AG04449 (cell line): ENCODE measurements at places on chromosomes 1 and 21.

DNA sequence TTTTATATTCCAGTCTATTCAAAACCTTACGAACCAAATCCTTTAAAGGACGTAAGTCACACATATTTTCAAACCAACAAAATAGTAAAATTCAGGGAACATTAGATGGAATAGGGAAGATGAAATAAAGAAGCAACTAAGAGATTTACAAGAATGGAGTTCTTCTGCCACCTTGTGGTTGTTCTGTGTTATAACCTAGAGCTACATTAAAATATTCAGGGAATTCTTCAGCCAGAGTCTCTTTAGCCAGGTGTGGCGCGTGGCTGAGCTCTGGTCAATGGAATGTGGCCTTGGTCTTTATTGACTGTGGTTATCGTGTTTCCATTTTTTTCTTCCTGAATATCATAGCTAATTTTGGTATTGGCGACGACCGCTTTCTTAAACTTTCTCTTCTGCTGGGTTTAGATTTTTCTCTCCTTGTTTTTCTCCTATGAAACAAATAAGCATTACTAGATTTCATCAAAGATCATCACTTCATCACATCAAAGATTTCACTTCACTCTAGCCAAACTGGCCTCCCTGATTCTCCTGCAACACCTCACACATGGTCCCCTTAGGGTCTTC is 221.3 kb downstream of the MRPL39 start:
- DNase-seq: no peak

- no peak for DNase-seq
Measured at GRCh38 chr1:211783266-211783665, 47.3 kb downstream of the LPGAT1 start.

DNA sequence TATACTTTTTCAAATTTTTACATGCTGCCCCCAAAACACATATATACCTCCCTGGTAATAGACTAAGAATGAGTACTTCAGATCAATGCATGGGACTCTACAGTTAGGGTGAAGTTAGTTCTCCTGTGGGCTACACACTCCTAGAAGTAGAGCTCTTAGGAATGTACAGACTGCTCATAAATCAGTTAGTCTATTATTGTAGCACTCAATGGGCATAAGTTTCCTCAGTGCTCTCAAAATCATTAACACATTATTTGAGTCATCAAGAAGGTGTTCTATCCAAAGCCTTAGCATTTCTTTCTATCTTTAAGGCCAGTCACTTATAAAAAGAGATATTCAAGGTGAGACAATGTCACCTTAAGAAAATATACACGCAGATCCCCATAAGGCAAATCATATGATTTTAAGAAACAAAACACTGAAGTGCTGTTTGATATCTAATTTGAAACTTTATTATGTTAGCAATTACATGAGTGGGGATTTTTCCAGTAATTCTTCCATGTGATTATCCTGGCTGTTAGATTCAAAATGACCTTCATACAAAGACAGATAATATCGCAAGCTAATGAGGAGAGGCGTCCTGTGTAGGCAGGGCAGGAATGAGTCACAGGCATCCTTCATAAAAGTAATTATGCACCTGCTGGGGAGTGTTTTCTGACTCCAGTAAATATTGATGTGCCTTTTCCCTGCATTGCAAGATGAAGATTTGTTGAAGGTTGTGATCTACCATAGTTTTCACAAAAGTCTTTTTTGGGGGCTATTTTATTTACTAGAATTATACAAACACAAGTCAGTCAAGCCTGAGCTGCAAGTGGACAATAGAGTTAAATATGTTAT is 167.2 kb upstream of the ATP1B1 start:
- no peak for DNase-seq

DNA sequence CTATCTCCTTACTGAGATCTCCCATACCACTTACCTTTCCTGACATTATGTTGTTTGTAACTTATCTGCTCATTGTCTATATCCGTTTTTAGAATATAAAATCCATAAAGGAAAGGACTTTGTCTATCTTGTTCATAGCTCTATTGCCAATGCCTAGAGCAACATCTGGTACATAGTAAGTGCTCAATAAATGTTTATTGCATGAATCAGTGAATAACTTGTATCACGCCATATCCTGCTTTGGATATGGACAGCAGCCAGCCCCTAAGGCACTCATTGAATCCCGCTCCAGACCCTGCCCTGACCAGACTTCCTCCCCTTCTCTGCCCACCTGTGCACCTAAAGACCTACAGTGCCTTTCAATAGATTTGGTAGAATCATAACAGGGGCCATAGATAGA is 298.1 kb upstream of the PLXNA2 start:
- DNase-seq: no peak

- peak; percentile 17 for DNase-seq
Measured at GRCh38 chr1:92291372-92291999, 7.3 kb downstream of the GLMN start.

- no peak for DNase-seq
Measured at GRCh38 chr21:39153373-39153772, 29.9 kb downstream of the PSMG1 start.

DNA sequence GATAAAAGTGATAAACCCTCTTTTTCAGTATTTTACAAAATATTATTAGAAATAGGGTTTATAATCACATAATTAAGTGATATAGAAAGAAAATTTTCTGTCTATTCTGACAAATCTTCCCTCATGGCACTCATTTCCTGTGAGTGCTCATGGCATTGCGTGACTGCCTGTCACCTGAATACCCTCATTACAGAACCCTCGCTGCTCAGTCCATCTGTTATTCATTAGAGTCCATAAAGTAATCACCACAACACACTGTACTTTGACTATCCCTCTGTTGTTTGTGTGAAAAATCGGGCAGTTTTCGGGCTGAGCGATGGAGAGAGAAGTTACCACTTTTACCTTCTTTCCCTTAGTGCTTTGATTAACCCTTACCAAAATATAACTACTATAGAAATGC is 100.4 kb upstream of the BRINP3 start:
- DNase-seq: no peak

GRCh38 chr1:90434460-90434859 is 282.6 kb downstream of the BARHL2 start:
- no peak for DNase-seq

- no peak for DNase-seq
Measured at GRCh38 chr21:41418393-41418792, 7.6 kb upstream of the MX1 start.

GRCh38 chr1:179141592-179142251 is 59.9 kb downstream of the TOR3A start:
- DNase-seq: peak; percentile 53

DNA sequence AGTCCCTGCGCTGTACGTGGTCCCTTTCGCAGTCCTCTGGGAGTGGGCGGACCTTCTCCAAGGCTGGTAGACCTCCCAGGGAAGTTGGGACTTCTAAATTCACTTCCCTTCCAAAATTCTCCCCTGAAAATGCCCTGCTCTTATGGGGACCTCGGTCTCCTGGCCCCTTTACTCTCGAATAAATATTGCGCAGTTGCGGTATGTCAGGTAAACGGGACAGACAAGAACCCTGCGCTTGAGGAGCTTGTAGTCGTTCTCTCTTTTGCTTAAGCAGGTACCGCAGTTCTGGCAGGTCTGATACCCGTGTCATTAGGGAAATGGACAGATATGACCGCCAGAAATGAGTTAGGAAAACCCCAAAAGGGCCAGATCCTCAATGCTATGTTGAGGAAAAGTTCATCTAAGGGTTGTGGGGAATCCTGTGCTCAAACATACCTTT is 561 bp downstream of the KIF2C start:
- no peak for DNase-seq

GRCh38 chr21:28138272-28138671 is 854.4 kb downstream of the LTN1 start:
- DNase-seq: no peak

DNA sequence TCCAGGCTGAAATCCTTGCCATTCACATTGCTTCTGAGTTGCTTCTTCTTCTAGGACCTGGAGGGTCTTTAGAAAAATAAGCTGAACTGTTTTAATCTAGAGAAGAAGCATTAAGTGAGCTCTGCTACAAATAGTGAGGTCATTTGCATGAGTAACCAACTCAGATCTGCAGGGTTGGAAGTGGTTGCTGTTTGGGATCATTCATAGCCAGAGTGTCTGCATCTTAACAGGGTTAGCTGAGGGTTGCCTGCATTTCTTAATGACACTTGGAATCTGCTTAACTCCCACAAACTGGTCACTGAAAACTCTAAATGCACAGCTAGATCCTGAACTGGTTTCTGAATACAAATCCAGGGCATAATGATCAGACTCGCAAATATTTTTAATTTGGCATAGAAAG is 9.9 kb downstream of the CNIH3 start:
- peak; percentile 70 for DNase-seq

GRCh38 chr21:40830836-40831235 is 16.1 kb downstream of the DSCAM start:
- no peak for DNase-seq

DNA sequence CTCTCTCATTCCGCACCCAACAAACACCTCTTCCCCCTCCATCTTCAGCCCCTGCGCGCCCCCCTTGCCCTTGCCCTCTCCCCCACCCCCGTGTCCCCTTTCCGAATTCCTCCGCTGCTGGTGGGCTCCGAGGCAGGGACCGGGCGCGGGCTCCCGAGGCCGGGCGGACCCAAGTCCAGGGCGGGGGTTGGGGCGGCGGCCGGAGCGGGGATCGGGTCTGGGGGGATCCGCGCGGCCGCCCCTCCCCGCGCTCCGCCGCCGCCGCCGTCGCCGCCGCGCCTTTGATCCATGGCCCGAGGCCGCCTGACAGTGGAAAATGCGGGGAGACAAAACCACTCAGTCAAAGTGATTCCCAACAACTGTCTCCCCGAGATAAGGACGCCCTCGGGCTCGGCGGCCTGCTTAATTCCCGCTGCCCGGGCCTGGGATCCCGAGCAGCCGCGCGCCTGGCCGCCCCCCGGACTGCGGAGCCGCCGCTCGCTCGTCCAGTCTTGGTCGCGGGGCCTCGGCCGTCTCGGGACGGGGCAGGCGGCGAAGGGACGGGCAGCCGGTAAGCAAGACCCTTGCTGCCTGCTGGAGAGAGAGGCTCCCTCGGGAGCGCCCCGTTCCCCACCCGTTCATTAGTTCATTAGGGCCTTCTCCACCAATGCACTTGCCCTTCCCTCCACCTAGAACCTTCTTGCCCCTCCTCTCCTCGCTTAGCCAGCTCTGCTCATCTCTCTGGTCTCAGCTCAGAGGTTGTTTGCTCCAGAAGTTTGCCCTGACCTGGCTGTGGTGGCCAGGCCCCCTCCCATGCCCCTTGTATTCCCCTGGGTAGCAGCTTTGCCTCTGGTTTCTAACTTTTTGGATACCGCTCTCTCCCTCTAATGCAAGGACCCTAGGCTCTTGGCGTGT is 86.4 kb downstream of the PAX7 start:
- DNase-seq: no peak

GRCh38 chr1:235107368-235108184 is 21.1 kb downstream of the TOMM20 start:
- no peak for DNase-seq

GRCh38 chr1:147549526-147549925 is 8.2 kb downstream of the BCL9 start:
- DNase-seq: no peak

DNA sequence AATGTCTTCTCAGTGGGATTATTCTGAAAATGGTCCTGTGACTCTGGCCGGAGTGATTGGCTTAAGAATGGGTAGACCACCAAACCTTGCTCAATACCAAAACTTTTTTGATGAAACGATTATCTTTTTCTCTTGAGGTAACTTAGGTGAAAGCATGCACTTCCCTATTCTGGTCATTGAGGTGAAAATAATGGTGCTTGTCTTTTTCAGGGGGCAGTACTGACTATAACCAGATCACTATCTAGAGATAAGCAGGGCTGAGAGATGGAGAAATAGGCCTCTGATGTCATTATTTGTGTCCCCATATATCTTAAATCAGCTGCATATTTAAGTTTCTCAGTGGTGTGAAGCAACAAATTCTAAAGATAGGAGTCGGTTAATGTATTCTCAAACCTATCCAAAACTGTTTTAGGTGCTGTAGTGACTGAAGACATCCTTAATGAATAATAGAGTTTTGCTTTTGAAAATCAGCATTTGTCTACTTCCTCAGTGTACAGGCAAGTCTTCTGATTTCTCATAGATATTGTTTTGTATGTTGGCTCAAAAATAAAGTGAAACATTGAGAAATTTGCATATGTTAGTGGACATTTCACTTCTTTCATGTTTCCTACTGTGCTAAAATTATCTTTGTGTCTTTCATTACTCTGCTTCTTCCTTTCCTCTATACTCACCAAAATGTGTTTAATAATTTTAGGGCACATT is 735.3 kb upstream of the ADGRL4 start:
- no peak for DNase-seq

GRCh38 chr1:176466514-176466913 is 3.5 kb downstream of the PAPPA2 start:
- DNase-seq: no peak

GRCh38 chr1:205914155-205914507 is 29.1 kb downstream of the SLC26A9 start:
- DNase-seq: no peak

GRCh38 chr1:42143896-42144710 is 9.1 kb upstream of the GUCA2B start:
- DNase-seq: no peak
